ENCODE measurements at places on chromosomes 7 and 10.

DNA sequence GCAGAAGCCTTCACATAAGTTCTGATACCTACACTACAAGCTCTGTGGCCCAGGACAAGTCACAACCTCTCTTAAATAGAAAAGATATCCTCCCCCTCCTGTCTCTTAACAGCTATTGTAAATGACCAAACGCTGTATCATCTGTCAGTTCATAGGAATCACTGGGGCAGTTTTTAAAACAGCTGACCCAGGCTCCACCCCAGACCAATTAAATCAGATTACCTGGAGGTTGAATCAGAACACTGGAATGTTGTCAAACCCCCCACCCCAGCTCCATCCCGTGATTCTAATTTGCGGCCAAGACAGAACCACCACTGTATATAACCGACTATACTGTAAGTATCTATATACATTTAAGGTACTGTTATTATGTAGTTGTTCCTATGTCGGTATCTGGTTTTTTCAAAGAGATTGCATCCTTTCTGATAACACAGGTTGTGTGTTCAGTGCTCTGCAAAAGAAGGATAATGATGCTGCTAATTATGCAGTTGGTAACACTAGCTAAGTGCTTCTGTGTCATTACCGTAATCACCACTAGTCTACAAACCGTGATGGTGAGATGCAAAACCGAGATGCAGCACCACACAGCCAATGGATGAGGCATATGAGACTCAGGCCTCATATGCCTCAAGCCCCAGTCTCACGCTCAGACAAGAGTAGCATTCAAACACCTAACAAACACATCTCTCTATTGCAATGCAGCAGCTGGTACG is 47.4 kb downstream of the TNS3 start:
- DNase-seq: peak; percentile 81

GRCh38 chr7:146652176-146652575 is 535.6 kb downstream of the CNTNAP2 start:
- no peak for DNase-seq

GRCh38 chr7:46566097-46566774 is 645.2 kb upstream of the IGFBP3 start:
- no peak for DNase-seq

- DNase-seq: no peak
Measured at GRCh38 chr10:60042262-60042661, 135.9 kb upstream of the CCDC6 start.

GRCh38 chr10:89550509-89550908 is 15.1 kb upstream of the SLC16A12 start:
- no peak for DNase-seq

- no peak for DNase-seq
Measured at GRCh38 chr10:3333426-3333825, 160.8 kb upstream of the PITRM1 start.

DNA sequence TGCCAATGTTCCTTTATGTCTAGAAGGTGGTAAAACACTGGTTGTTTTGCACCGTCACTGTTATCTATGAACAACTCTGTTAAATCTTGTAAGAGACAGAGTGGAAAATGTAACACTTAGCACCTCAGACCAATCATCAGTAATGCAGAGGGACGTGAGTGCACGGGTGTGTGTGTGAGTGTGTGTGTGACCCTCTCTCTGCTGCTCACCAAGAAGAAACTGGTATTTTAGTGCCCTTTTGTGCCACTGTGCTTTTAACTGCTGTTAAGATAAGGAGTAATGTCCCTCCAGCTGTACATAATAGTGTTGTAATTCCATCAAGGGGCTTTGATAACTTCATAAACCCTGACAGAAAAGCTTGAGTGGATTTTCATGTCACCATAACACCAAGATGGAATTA is 130.1 kb downstream of the CREB5 start:
- no peak for DNase-seq

- DNase-seq: no peak
Measured at GRCh38 chr10:7767209-7767608, 20.6 kb downstream of the KIN start.

DNA sequence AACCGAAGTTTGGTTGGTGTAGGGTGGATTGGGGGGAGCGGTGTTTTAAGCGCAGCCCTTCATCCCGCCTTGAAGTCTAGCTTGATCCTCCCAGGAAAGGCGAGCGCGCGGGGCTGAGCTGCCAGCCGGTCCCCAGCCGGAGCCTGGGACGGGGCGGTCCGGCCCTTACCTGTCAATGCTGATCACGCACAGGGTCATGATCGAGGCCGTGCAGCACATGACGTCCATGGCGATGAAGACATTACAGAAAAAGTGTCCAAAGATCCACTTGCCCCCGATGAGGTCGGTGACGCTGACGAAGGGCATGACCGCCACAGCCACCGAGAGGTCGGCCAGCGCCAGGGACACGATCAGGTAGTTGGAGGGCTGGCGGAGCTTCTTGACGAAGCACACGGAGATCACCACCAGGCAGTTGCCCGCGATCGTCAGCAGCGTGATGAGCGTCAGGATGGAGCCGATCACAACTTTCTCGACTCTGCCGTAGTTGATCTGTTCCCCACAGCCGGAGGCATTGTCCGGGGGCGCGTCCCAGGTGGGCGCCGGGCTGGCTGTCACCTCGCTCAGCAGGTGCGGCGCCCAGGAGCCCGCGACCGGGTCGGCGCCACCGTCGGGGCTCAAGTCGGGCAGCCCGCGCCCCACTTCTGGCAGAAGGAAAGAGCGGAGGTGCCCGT is 740 bp downstream of the HTR7 start:
- no peak for DNase-seq

DNA sequence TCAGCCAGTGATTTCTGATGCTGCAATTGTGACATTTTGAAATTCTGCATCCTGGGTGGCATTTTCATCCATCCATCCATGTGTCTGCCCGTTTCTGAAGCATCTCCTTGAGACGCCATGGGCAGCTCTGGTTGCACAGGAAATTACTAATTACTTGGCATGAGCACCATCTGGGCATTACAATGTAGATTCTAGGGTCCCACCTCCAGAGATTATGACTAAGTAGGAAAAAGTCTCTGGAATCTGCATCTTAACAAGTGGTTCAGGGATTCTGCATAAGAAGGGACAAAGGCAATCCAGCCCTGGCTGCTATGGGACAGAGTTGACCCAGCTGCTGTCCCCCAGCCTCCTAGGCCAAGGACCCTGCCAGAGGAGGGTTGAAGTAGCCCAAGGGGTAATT is 65.3 kb downstream of the CUZD1 start:
- DNase-seq: no peak

DNA sequence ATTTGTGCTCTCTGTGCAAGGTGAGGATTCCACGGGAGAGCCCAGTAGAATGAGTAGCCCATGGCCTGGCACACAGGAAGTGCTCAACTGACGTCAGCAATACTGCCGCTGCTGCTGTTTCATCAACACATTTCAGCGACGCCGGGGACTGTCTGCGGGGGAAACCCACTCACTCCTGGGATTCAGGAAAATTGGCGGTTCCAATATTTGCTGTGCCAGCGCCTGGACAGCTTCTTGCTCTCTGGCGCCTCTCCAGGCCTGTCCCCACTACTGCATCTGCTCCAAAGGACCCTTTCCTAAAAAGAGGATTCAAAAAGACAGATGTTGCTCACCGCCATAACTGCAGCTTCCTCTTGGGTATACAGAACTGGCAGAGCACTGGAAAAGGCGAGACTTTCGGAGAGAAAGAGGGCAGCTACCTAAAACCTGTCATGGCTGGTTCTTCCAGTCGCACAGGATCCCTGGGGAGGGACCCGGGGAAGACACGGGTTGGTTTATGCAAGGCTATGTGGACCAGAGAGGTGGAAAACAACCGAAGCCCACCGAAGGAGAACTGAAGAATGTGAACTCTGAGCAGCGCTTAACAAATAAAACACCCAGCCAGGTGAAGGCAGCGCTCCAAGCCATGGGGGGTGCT is 39.7 kb upstream of the ENO4 start:
- peak; percentile 70 for DNase-seq

DNA sequence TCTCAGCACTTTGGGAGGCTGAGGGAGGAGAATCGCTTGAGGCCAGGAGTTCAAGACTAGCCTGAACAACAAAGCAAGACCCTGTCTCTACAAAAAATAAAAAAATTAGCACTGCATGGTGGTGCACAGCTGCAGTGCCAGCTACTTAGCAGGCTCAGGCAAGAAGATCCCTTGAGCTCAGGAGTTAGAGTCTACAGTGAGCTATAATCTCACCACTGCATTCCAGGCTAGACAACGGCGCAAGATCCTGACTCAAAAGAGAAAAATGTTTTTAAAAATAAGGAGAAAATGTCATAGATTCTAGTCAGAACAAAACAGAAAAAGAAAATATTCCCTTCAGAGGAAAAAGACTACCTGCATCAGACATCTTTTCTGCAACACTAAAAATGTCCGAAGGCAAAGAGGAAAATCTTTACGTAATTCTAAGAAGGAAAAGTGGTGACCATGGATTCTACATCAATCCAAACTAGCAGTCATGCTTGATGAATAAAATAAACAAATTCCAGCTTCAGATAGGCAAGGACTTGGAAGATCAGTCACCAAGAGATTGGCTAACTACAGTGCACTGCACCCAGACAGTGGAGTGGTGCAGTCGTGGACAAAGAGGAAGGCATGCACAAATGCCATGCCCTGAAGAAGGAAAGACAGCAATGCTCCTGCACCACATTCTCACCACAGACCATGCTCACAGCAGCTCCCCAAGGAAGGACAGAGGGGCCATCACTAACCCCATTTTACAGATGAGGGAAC is 54.3 kb downstream of the ERCC6 start:
- DNase-seq: no peak

DNA sequence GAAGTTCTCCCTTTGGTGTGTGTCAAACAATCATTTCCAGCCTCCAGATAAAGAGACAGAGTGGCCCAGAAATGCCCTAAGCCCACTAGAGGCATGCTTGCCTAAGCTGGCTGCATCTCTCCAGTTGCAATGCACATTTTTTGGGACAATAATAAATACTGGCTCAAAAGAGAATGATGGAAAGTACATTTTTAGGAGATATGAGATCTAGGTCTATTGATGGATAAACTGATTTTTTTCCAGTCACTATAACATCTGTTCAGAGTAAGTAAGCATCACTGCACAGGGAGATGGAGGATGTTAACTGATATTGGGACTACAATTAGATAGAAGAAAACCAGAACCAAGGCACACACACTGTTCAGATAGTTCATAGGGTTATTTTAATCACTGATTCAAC is 553.0 kb downstream of the GRM8 start:
- no peak for DNase-seq

DNA sequence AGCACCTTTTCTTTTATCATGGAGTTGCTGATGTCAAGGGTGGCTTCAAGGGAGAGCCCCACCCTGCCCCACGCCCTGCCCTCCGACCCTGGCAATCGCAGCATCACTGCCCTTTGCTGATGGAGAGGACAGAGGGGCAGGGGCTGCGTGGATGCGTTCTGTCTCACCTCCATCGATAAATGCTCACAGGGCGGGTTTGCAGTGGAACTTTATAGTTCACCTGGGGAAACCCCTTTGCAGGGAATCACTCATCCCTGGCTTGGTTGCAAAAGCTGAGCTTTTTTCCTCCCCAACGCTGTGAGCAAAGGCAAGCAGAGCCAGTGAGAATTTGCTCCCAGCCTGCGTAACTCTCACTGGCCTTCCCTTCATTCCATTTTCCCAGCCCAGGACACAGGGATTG is 176.8 kb downstream of the WDR37 start:
- DNase-seq: no peak

DNA sequence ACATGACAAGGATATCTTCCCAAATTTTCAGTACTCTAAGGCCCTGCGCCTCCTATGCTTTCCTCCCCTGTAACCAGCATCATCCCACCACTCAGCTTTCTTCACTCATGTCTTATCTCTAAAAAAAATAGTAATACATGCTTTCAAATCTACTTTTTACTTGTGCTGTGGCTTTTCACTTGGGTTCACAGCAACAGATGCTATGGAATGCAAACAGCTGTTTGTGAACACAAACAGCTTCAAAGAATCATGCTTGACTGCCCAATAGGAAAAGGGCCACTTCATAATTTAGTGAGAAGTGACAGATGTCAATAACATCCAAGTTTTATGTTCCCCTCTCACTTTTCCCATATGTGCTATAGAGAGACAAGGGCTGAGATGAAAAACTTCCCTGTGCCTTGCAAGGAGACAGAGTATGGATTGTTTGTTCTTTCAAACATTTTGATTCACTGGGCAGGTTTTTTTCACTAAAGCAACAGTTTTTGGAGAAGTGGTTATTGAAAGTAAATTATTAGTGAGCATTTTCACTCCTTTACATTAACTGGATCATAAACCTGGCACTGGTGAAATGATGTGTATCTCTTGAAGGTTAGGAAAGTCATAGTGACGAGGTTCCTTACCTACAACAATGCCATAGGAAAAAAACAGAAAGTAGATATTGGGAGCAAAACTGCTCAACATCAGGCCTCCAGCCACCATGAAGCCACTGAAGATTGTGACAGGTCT is 37.3 kb downstream of the SLC16A9 start:
- no peak for DNase-seq

Data from HuH-7 (cell line).